Fibroblast of lung (primary cell): ENCODE measurements at places on chromosomes 12 and 14. TPM values are rescaled to one million over a fixed set of nuclear protein-coding genes. Genes with fewer than 3 reads are reported as not detected.

KCNH3 gene
- 0.17 and 0.26 TPM in 2 replicates for total RNA-seq

KRT2 gene
- total RNA-seq = not detected in 2 replicates

CCND2 gene
- total RNA-seq = 35.2 and 37.3 TPM in 2 replicates

SLC6A15 gene
- total RNA-seq = 0.77 and 0.99 TPM in 2 replicates

KRT6C gene
- not detected in 2 replicates for total RNA-seq

CEP83 gene
- total RNA-seq = 10.0 and 13.5 TPM in 2 replicates

PTPN21 gene
- 9.2 and 13.2 TPM in 2 replicates for total RNA-seq

BCL11B gene
- total RNA-seq = under 0.01 TPM in 2 replicates

INSM2 gene
- not detected in 2 replicates for total RNA-seq

SERPINA12 gene
- total RNA-seq = not detected in 2 replicates

MYG1 gene
- total RNA-seq = 52.0 and 55.7 TPM in 2 replicates

RABGGTA gene
- 14.1 and 21.0 TPM in 2 replicates for total RNA-seq

PLA2G1B gene
- total RNA-seq = 0.51 TPM in 1 of 2 replicates, not detected in the other

ATN1 gene
- 8.2 and 21.5 TPM in 2 replicates for total RNA-seq

NTN4 gene
- 8.2 and 28.6 TPM in 2 replicates for total RNA-seq

NEDD1 gene
- 24.9 and 30.7 TPM in 2 replicates for total RNA-seq

EIF2S3B gene
- total RNA-seq = 1.7 and 1.8 TPM in 2 replicates

FBLN5 gene
- total RNA-seq = 13.4 and 33.4 TPM in 2 replicates

SLC39A5 gene
- not detected in 2 replicates for total RNA-seq

IL26 gene
- total RNA-seq = 0.26 TPM in 1 of 2 replicates, not detected in the other

DHRS2 gene
- not detected in 2 replicates for total RNA-seq

TBC1D30 gene
- total RNA-seq = 0.26 and 0.66 TPM in 2 replicates

POLE2 gene
- total RNA-seq = 3.1 and 4.5 TPM in 2 replicates

MARCHF9 gene
- 2.6 and 3.8 TPM in 2 replicates for total RNA-seq

GNPTAB gene
- 44.4 and 49.7 TPM in 2 replicates for total RNA-seq

C14orf132 gene
- total RNA-seq = 41.1 and 48.6 TPM in 2 replicates

PRR4 gene
- 0.66 and 0.77 TPM in 2 replicates for total RNA-seq

DLST gene
- 47.0 and 95.3 TPM in 2 replicates for total RNA-seq

NKX2-8 gene
- not detected in 2 replicates for total RNA-seq

IRAK3 gene
- total RNA-seq = 7.4 and 11.1 TPM in 2 replicates

M6PR gene
- total RNA-seq = 292 and 338 TPM in 2 replicates

PLEKHG3 gene
- 0.17 and 2.3 TPM in 2 replicates for total RNA-seq

CMKLR1 gene
- total RNA-seq = under 0.01 TPM in 1 of 2 replicates, not detected in the other

PTHLH gene
- total RNA-seq = 0.26 and 1.8 TPM in 2 replicates

BCL2L2 gene
- 17.2 and 25.4 TPM in 2 replicates for total RNA-seq

LRP1-AS gene
- total RNA-seq = not detected in 2 replicates

CD163 gene
- total RNA-seq = 0.26 TPM in 1 of 2 replicates, not detected in the other

KRT77 gene
- total RNA-seq = not detected in 2 replicates

FAM181A gene
- total RNA-seq = not detected in 2 replicates

IFT81 gene
- 23.6 and 33.1 TPM in 2 replicates for total RNA-seq

RAD9B gene
- total RNA-seq = 0.50 and 0.77 TPM in 2 replicates

CLEC9A gene
- total RNA-seq = not detected in 2 replicates

ITGB7 gene
- 0.26 and 0.50 TPM in 2 replicates for total RNA-seq

ART4 gene
- total RNA-seq = not detected in 2 replicates

MIS18BP1 gene
- 24.1 and 26.4 TPM in 2 replicates for total RNA-seq

CRACR2A gene
- 3.3 and 5.8 TPM in 2 replicates for total RNA-seq

P2RX2 gene
- total RNA-seq = not detected in 2 replicates

PARPBP gene
- total RNA-seq = 3.6 and 9.4 TPM in 2 replicates

TAS2R7 gene
- not detected in 2 replicates for total RNA-seq

AKAP3 gene
- 1.5 and 2.8 TPM in 2 replicates for total RNA-seq
